ENCODE measurements at places on chromosomes 6 and 20. TPM values are rescaled to one million over a fixed set of nuclear protein-coding genes. Genes with fewer than 3 reads are reported as not detected.

The BRPF3 gene
- total RNA-seq, result 22.7 TPM

GRCh38 chr20:51265361-51265760 lies 242.5 kb upstream of the KCNG1 start:
- no peak for DNase-seq

GRCh38 chr6:156582509-156582992 lies 194.6 kb upstream of the ARID1B start:
- no peak for DNase-seq

The TAGAP gene
- 0.54 TPM for total RNA-seq

DNA sequence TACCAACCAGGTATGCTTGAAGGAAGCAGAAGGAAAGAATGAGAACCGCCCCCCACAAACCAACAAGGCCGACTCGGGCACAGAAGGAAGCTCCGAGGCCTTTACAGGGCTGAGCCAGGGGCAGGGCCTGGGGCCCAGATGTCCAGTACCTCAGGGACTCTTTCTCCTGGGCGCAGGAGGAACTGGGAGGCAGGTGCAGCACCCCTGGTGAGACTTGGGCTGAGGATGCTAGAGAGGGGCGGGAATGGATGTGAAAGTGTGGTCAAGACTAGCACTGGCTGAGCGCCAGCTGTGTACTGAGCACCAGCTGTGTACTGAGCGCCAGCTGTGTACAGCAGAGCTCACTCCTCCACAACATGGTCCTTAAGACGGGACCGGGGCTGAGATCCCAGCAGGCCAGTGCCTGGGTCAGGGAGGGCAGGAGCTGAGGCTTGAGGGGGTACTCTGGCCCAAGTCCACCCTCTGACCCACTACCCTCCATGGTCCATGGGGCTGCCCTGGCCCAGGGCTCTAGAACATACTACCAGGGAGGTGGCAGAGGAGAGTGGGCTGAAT lies 369.4 kb downstream of the TAF4 start:
- DNase-seq, result no peak

GRCh38 chr6:23654745-23655144 lies 471.3 kb upstream of the NRSN1 start:
- no peak for DNase-seq

DNA sequence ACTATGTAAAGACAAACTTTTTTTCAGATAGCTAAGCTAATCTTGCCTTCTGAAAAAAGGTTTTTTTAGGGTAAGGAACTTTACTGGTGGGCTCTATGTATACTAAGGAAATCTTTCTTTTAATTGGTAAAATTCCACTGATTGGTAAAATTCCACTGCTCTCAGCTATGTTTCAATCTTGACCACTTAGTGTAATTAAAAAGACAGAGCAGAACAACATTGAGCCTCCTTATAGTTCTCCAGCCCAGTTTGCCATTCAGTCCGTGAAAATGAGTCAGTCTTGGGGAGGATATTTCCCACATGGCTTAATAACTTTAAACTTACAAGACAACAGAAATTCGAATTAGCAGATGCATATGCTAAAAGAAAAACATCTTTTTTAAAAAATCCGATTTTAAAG lies 92.7 kb downstream of the EYA4 start:
- DNase-seq, result no peak

The AVP gene
- not detected for total RNA-seq

DNA sequence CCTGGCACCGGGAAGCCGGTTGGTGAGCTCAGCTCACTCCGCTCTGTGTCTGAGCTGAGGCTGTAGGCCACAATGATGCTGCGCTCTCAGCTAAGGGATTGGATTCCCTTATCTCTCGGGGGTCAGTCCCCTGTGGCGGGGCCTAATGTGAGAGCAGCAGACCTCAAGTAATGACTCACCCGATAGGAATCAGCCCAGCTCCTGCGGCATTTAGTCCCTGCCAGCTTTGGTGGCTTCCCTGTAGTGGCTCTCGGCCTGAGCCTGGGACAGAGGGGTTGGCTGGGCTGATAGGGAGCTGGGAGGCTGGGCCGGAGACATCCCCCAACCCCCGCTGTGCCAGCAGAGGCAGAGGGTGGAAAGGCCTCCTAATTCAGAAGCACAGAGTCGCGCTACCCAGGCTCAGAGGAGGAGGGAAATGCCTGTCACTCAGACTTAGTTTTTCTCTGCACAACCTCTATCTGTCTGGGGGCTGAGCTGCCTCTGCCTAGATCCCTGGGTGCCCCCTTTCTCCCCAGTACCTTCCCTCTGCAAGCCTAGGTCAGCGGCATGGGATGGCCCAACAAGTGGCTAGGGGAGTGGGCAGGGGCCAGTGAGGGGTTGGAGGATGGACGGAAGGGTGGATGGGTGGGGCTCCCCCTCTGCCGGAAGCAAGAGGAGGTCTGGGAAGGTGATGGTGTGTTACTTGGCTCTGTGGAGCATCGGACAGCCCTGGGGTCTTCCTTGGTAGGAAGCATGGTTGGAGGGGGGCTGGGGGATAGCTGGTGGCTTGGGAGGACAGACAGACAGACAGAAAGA lies 92.2 kb downstream of the CDH22 start:
- peak; percentile 39 for DNase-seq

GRCh38 chr6:32973144-32974015 lies 5.0 kb downstream of the BRD2 start:
- no peak for DNase-seq

The FOXS1 gene
- total RNA-seq, result 0.83 TPM

The ARHGAP18 gene
- 5.5 TPM for total RNA-seq

DNA sequence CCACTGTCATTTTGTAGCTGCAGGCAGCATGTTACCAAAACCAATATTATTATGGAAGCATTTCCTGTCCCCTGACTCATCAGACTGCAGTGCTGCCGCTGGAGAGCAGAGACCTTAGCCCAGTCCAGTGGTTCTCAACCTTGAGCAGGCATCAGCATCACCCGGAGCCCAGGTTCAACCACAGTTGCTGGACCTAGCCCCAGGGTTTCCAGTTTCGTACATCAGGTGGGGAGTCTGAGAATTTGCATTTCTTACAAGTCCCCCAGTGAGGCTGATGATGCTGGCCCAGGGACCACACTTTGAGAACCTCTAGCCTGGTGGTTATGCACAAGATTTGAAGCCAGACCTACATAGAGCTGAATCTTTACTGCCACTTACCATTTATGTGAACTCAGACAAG lies 47.3 kb downstream of the LY86 start:
- DNase-seq, result no peak

The PRRT1 gene
- 0.51 TPM for total RNA-seq

- no peak for DNase-seq
Measured at GRCh38 chr20:34639755-34640222, 37.1 kb downstream of the PIGU start.

The DDO gene
- total RNA-seq, result 6.1 TPM

The PHACTR3 gene
- not detected for total RNA-seq

The MYT1 gene
- not detected for total RNA-seq

The CLPSL1 gene
- not detected for total RNA-seq

GRCh38 chr20:58608096-58608840 lies 42.8 kb upstream of the STX16 start:
- peak; percentile 25 for DNase-seq

DNA sequence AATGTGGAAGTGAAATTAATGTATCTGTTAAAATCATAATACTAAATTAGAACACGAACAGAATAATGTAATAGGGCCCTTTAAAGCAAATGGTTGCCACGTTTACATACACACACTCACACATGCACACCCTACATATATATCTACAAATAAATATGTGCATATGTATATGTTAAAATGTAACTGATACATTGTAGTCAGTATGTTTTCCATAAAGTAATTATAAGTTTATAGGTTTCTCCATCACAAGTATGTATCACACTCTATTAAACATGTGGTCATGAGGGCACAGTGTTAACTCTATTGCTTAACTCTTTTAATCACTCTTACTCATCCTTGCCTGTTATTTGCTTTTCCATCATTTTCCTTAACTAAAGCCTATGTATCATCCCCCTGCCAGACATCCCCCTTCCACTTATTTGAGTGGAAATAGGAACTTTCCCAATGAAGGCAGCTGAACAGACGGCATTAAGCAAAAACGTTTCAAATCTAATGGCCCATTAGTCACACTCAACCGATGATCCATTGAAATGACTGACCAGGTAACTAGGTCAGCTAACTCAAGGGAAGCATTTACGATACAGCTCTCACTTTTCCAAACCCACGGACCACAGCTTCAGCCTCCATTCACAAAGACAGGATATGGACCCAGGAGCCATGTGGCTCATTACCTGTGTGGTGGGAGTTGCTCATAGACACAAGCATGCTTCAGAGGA lies 89.3 kb downstream of the HAO1 start:
- no peak for DNase-seq

GRCh38 chr6:157300006-157300405 lies 23.3 kb downstream of the TMEM242 start:
- DNase-seq, result no peak

- DNase-seq, result no peak
Measured at GRCh38 chr6:11500008-11500407, 37.5 kb upstream of the TMEM170B start.

The CBLN4 gene
- 0.11 TPM for total RNA-seq

- no peak for DNase-seq
Measured at GRCh38 chr6:142374091-142374770, 72.4 kb downstream of the ADGRG6 start.

DNA sequence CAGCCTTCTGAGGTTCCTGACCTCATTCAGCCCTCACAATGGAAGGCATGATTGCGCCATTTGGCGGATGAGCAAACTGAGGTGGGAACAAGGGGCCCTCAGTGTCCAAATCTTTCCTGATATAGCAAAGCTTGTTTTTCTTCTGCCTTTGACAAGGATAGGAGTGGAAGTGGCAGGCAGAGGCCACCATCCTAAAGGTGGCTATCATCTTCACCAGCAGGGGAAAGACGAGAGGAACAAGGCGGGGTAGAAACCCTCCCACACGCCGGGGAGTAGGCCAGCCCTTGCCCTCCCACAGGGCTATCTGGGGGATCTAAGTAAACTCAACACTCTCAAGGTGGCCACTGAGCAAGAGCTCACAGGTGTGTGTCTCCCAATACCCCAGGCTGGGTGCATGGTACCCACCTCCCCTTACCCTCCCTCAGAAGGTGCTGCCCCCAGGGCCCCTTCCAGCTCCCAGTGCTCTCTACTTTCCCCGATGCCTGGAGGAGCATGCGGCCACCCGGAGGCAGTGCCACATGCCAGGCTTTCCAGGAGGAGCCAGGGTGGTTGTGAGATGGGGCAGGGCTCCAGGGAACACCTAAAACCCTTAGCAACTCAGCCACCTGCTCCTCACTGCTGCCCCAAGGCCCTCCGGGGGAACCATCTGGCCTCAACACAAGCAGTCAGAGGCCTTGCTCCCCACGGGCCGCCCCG lies 11.2 kb downstream of the SPDEF start:
- no peak for DNase-seq

The SLC22A7 gene
- not detected for total RNA-seq

DNA sequence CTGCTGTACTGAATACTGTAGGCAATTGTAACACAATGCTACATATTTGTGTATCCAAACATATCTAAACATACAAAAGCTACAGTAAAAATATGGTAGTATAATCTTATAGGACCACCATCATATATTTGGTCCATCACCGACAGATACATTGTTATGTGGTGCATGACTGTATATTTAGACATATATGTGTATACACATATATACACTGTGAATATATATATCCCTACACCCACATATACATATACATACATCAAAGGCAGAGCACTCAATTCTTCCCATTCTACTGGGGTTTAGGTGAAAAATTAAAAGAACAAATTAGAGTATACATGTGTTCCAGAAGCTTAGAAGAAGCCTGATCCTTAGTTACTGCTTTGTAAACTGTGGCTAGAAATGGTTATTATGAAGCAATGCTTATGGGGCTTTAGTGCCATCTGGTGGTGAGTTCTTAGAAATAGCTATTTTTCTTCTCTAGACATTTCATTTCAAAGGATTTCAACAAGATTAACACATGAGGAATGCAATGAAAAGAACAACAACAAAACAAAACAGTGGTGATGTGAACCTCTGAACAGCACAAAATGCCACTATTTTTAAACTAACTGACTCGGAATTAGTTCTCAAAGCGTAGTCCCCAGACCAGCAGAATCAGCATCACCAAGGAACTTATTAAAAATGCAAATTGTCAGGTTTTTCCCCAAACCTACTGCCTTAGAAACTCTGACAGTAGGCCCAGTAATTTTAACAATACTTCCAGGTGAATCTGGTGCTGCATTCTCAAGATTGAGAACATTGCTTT lies 38.0 kb downstream of the PKHD1 start:
- no peak for DNase-seq

- no peak for DNase-seq
Measured at GRCh38 chr6:52180787-52181558, 5.2 kb upstream of the IL17A start.

The ZSCAN23 gene
- total RNA-seq, result not detected

The DNAAF9 gene
- 19.5 TPM for total RNA-seq

The MRAP2 gene
- 0.13 TPM for total RNA-seq

DNA sequence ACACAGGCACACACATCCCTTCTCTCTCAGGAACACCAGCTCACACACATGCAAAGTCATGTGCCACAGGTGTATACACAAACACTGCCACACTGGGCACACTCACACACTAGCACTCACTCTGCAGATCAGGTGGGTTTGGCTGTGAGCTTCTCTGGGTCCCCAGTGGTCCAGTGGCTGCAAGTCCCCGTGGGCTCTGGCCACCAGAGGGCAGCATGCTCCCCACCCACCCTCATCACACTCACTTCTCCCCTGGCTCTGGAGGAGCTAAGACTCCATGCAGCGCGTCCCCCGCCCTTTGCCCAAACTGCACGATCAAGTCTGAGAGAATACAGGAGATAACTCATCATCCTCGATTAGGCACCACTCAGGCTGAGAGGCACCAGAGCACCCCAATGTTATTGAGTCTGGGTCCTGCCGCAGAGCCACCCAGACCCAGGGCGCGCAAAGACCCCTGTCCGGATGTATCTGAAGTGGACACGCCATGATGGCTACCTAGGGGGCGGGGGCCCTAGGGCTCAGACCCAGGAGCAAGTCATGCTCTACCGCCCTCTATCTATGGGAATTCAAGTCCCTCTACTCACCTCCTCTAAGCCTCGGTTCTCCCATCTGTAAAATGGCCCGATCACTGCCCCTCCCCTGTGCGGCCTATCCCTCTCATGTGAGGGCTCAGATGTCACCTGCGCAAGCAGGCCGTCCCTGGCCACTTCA lies 90.5 kb downstream of the GRM4 start:
- DNase-seq, result peak; percentile 48

GRCh38 chr6:49666930-49667757 lies 30.5 kb upstream of the RHAG start:
- DNase-seq, result no peak

GRCh38 chr6:28953039-28953584 lies 29.3 kb upstream of the TRIM27 start:
- DNase-seq, result no peak

DNA sequence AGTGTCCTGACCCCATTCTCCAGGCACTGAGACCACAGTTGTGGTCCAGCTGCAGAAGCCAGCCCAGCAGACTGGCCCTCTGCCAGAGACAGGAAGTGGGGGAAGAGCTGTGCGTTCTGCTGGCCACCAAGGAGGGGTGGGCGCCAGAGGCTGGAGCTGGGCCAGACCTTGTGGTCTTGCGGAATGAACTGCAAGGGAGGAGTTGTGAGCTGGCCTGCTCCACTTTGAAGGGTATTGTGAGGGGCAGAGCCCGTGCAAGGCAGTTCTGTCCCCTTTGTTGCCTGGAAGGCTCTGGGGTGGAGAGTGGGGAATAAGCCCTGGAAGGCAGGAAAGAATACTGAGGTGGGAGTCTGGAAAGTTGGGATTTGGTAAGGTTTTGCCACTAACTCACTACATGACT lies 3.6 kb upstream of the MDFI start:
- DNase-seq, result no peak

GRCh38 chr6:41135062-41135832 lies 18.9 kb downstream of the TREML1 start:
- no peak for DNase-seq

The CALHM4 gene
- not detected for total RNA-seq
